GM20000 (cell line): ENCODE measurements at places on chromosomes 7 and 10.

DNA sequence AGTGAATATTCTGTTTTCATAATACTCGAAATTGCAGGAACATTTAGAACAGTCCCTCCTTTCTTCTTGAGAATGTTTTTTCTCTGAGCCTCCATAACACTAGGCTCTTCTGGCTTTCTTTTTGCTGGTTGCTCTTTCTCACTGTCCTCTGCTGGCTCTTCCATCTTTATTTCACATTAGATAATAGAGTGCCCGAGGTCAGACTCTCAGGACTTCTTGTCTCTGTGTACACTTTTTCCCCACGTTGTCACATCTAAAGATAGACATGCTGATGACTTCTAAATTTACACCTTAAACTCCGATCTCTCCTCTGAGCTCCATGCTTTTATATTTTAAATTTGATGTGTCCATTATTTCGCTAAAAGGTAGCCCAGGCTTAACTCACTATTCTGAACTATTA is 15.4 kb upstream of the LRRN3 start:
- no peak for DNase-seq

DNA sequence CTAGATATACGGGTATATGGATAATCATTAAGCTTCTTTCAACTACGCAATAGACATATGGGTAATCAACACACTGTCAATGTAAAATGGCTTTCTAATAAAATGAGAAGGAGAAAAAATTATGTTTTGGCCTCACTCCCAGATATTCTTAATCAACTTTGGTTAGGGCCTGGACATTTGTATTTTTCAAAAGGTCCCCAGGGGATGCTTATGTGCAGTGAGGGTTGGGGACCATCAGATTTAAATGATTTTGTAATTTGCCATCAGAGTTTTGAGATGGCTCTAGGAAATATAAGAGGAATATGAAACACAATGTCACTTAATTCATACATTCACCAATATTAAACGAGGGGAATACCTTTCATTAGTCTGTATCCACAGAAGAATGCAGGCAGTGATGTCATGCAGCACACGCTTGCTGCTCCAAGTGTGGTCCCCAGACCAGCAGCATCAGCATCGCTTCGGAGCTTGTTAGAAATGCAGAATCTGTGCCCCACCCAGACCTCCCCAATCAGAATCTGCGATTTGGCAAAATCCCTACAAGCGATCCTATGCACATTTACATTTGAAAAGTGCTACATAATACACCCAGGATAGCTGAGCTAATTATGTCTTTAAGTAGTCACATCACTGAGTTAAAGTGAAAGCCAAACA is 75.1 kb downstream of the INHBA start:
- DNase-seq: no peak

GRCh38 chr7:38977685-38978084 is at the start of gene POU6F2:
Gene POU6F2 (plus strand): TSS chr7:38977909. CDS start chr7:38977954, 45 bp downstream.
- no peak for DNase-seq

DNA sequence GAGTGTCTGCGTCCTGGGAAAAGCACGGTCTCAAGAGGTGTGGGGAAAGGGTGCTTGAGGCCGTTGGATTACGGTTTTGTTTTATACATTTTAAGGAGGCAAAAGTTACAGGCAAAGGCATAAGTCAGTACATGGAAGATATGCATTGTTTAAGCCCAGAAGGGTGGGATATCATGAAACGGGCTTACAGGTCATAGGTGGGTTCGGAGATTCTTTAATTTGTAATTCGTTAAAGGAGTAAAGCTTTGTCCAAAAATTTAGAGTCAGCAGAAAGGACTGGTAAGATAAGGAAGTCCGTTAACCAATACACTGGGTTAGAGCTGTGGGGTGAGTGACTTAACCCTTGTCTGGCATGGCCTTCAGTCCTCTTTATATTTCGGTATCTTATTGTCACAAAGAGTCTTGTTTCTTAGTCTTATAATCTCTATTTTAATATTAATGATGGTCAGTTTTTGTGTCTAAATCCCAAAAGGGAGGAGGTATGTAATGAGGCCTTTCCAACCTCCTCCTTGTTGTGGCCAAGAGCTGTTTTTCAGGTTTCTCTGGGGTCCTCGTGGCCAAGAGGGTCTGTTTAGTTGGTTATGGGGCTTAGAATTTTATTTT is 12.7 kb downstream of the TSPAN14 start:
- DNase-seq: no peak

DNA sequence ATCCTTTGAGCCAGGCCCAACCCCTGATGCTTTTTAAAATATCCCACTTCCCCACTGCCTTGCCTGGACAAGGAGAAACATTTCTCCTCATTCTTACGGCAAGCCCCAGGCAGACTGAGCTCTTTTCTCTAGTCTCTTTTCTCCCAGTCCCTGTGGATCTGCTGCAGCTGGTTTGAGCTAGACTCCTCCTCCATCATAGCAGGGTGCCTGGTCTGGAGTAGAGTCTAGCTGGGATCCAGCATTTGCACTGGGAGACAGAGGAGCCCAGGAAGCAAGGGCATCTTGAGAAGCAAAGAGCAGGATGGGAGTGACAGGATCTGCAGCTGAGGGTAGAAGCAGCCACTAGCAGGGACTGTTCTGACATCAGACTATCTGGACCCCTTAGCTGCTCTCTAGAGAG is 562.3 kb upstream of the COBL start:
- DNase-seq: no peak

- DNase-seq: no peak
These were observed 346.0 kb downstream of the ELMO1 start for GRCh38 chr7:37102518-37103137.

- DNase-seq: peak; percentile 52
These were observed 107.2 kb upstream of the INHBA start for GRCh38 chr7:41809940-41810576.

DNA sequence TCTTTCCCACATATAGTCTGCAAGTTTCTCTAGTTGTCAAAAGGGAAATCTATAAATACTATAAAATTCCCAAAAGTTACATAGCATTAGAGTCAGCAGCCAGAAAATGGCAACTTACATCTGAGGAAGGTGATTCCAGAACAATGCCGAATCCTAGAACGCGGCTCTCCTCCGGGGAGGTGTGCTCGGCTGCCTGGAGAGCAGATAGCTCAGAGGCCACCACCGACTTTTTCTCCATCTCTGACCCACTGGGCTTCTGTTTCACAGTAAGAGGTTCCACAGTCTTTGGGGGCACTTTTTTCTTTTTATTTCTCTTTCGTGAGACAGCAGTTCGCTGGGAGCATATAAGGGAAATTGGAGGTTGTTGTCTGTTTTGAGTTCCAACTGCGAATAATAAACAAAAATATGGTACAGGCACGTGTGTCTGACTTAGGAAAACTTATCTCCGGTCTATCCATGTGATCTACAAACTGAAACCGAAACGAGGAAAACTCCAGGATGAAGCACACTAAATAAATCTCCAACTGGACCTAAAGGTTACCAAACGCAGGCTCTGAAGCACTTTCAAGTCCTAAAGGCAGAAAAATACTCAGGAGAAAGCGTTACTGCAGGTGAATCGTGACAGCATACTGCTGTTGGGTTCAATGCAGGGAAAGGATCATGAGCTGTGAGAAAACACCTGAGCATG is 36.2 kb downstream of the BEND7 start:
- DNase-seq: no peak

DNA sequence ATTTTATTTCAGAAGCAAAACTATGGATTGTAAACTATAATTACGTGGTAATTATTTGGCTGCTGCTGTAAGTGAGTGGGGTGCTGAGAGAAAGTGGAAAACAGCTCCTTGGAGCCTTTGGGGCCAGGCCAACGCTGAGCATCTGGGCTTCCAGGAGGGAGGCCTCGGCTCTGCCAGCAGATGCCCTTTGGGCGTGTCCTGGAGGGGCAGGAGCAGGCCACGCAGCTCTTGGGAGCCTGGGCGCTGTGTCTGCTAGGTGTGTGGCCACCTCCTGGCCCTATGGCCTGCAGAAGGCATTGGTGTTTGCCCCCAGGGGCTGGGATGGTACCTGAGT is 423.3 kb downstream of the GLRX3 start:
- DNase-seq: no peak

DNA sequence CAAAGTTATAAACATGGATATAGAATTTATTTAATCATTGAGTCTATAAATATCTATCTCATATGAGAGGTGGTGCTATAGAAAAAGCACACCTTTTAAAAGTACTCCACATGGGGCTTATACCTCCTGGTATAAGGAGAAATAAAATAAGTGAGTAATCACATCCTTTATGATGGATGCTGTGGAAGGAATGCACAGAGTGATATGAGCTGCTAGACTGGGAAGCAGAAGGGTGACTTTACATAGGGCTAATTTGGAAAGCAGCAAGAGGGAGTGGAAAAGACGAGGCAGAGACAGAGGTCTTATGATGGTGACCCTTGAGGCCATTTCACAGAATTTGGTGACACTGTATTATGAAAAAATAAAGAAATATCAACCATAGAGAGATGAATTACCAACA is 59.4 kb upstream of the AHR start:
- DNase-seq: no peak

- peak; percentile 75 for DNase-seq
These were observed 1.3 kb upstream of the GRK5 start for GRCh38 chr10:119205894-119206602.

DNA sequence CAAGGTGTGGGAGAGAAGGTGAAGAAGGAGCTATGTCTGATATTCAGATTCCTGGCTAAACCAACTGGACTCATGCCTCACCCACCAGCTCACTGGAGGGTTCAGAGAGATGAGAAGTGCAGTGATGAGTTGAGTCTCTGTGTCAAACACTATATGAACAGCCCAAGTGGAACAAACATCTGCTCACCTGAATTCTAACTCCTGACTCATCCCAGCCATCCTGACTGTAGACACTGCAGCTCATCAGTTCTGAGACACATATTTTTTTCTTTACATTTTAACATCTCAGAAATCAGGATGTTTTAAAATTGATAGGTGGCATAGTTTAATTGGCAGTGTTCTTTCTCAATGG is 27.3 kb downstream of the GSDME start:
- no peak for DNase-seq

DNA sequence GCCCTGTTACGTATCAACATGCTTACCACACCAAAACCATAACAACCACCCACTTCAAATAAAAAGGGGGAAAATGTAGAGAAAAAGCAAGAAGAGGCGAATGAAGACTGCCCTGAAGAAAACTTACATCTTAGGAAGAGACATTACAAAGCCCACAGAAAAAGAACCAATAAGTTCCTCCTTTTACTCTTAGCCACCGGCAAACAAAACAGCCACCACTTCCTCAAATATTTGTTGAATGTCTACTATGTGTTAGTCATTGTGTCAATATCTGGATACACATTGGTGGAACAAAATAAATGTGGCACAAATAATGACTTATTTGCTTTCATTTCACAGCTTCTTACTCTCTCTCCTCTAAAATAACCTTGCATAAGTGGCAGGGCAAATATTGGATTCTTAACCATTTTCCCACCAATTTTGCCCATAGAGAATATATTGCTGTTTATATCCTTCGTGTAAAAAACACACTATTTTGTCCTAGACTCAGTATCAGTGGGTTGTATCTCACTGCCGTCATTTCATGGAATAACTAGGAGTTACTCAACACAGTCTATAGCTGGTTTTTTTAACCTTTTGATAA is 106.8 kb downstream of the ANK3 start:
- DNase-seq: no peak

- no peak for DNase-seq
These were observed 125.1 kb downstream of the THSD7A start for GRCh38 chr7:11706666-11707605.

DNA sequence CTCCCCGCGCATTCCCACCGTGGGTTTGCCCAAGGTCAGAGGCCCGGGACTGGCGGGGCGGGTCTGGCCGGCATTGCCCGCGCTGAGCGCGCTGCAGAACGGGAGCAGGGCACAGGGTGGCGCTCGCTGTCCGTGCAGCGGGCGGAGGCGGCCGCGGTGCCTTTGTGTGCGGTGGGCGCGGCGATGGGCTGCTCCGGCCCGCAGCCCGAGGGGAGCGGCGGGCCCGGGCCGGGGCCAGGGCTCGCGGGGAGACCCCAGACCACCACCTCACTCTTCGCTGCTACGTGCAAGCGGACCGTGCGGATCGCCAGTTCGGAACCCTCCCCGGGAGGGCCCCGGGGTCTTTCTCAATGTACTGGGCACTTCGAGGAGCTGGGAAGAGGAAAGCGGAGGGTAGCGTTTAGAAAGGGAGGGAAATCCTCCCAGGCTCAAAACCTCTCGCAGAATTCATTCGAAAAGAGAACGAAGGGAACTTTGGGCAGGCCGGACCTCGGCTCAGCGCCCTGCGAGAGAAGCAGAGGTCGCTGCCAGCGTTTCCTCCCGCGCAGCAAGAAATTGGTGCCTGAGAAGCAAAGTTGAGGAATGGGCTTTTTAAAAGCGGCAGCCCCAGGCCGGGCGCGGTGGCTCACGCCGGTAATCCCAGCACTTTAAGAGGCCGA is 8.5 kb downstream of the SP8 start:
- peak; percentile 70 for DNase-seq

- DNase-seq: no peak
These were observed 12.4 kb downstream of the KLF6 start for GRCh38 chr10:3772361-3773171.

DNA sequence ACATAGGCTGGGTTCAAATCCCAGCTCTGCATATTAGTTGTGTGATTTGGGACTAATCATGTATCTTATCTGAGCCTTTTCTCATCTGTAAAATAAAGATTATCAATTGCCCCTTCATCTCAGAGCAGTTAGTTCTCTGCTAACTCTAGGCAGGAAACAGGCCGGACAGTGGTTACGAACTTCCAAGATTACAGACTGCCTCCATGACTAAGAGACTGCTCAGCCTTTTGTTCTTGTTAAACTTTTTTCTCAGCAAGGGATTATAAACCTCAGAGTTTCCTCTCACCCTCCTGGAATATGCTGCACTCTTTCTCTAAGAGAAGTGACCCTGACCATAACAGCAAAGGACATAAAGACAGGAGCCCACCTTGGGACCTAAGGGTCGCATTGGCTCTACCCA is 52.5 kb upstream of the NFKB2 start:
- no peak for DNase-seq
